ENCODE measurements at places on chromosomes 1 and 21. TPM values are rescaled to one million over a fixed set of nuclear protein-coding genes. Genes with fewer than 3 reads are reported as not detected.

DNA sequence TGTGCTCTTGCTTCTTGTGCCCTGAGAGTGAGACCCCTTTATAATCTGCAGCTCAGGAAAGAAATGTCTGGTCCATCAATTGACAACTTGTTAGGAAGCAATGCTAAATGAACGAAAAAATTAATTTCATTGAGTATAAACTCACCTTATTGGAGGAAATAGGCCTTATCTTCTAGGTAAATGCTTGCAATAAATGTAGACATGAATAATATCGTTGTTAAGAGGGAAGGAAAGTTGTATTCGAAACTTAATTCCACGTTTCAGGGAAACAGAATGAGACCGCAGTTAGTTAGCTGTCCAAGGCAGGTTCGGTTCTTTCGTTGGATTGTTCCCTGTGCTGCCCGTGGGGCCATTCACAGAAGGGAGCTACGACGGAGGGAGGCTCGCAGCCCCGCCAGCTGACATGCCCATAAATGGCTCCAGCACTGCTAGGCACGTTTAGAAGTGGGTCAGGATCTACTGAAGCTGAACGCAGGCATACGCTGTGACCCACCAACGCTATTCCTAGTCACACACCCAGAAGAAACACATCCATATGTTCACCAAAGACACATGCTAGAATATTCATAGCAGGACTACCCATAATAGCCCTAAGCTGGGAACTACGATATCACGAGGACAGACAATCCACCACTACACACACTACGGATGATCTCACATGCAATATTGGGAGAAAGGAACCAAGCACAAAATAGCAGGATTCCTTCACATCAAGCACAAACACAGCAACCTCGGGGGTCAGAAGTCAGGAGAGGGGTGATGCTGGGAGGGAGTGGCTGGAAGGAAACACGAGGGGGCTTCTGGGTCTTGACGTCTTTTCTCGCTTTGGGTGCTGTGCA, 56.2 kb upstream of the LBR start:
- no peak overlapping the region for H3K4me3 ChIP-seq
- H3K36me3 ChIP-seq: no peaks in the 10 kb centered on the region
- H3K27me3 ChIP-seq: no peaks in the 10 kb centered on the region
- no peak for DNase-seq

The AXDND1 gene
- total RNA-seq: 0.52 TPM

The LRRC41 gene
- 63.0 TPM for total RNA-seq

GRCh38 chr1:230495076-230495475, 68.9 kb upstream of the PGBD5 start:
- no peaks in the 10 kb centered on the region for H3K4me1 ChIP-seq
- no peak overlapping the region for H3K27ac ChIP-seq
- H3K4me3 ChIP-seq: no peak overlapping the region
- no peaks in the 10 kb centered on the region for H3K36me3 ChIP-seq
- DNase-seq: no peak

DNA sequence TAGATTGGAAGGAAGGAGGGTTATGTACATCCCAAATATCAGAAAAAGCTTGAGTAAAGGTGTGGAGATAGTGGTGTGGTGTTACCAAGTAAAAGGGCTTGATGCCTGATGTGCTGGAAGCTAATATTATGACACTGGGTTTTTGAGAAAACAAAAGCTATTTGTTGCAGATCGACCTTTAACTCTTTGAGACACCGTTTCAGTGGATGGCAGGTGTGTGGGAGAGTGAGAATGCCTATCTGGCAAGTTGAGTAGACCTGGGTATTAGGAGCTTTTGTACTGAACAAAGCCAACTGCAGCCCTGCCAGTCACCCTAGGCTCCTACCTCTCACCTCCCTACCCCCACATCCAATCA, 1.4 kb downstream of the MMACHC start:
- no peak overlapping the region for H3K4me3 ChIP-seq
- H3K4me1 ChIP-seq: no peaks in the 10 kb centered on the region
- H3K36me3 ChIP-seq: peaks cover 2% of the 10 kb centered on the region
- H3K27ac ChIP-seq: no peak overlapping the region
- no peaks in the 10 kb centered on the region for H3K27me3 ChIP-seq

GRCh38 chr1:215287362-215287761, 204.8 kb downstream of the KCNK2 start:
- H3K36me3 ChIP-seq: no peaks in the 10 kb centered on the region
- DNase-seq: no peak
- H3K4me1 ChIP-seq: no peaks in the 10 kb centered on the region
- H3K27ac ChIP-seq: no peak overlapping the region
- no peak overlapping the region for H3K4me3 ChIP-seq

GRCh38 chr1:15885701-15886610, 38.4 kb downstream of the SPEN start:
- DNase-seq: peak; percentile 99
- peak overlapping the region; percentile 81 for H3K27ac ChIP-seq
- H3K4me1 ChIP-seq: peaks cover 15% of the 10 kb centered on the region
- H3K27me3 ChIP-seq: no peaks in the 10 kb centered on the region

GRCh38 chr1:173266841-173267240, 59.7 kb upstream of the TNFSF4 start:
- H3K4me3 ChIP-seq: no peak overlapping the region
- no peaks in the 10 kb centered on the region for H3K27me3 ChIP-seq
- no peaks in the 10 kb centered on the region for H3K36me3 ChIP-seq
- DNase-seq: no peak
- H3K27ac ChIP-seq: no peak overlapping the region

The FRRS1 gene
- 12.1 TPM for total RNA-seq
